ENCODE measurements at places on chromosomes 13 and 19. TPM values are rescaled to one million over a fixed set of nuclear protein-coding genes. Genes with fewer than 3 reads are reported as not detected.

GRCh38 chr19:49701271-49701786 lies 10.4 kb downstream of the CPT1C start:
- DNase-seq, result no peak

DNA sequence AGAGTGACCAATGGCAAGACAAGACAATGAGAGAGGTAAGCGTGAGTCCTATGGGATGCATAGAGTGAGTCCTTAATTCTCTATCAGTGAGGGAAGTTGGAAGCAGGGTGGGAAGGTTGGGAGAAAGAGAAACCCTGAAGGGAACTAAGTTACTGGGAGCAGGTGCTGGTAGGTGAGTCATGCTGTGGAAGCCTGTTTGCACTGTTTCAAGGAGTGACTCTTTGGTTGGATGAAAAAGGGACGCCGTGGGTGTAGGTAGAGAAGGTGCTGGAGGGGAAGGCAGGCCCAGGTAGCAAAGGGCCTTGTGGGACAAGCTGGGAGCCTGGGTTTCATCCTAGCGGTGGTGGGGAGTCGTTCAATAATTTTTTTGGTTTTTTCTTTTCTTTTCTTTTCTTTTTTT lies 21.9 kb downstream of the IGFL1 start:
- no peak for DNase-seq

GRCh38 chr19:42374826-42375376 lies 15.2 kb downstream of the CNFN start:
- no peak for DNase-seq

DNA sequence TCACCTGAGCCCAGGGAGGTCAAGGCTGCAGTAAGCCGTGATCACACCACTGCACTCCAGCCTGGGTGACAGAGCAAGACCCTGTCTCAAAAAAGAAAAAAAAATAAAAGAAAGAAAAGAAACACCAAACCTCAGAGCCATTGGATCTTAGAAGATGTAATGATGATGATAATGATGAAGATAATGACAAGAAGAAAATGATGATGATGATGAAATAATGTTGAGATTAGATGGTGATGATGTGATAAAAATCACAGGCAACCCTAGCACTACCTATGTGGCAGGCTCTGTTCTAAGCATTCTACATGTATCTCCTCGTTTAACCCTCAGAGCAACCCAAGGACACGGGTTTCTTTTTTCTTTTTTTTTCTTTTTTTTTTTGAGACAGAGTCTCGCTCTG lies 20.1 kb upstream of the HNRNPUL1 start:
- DNase-seq, result no peak

DNA sequence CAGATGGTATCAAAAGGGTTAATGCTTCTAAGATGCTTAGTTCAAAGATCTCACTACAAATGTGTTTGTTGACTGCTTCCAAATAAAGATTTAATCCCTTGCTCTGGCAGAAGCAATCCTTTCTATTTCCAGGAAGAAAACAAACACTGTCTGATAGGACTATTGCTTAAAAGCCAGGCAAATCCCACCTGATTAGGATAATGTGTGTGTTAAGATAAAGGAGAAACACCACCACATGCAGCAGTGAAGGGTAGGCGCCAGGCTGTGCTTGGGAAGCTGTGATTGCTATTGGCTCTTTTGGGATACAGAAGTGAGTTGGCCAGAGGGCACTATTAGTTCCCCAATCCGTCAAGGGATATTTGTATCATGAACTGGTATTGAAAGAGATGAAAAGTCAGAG lies 62.8 kb upstream of the LRCH1 start:
- no peak for DNase-seq

GRCh38 chr19:6682607-6683128 lies 12.7 kb upstream of the TNFSF14 start:
- DNase-seq, result no peak

The ZNF98 gene
- not detected for polyA plus RNA-seq

DNA sequence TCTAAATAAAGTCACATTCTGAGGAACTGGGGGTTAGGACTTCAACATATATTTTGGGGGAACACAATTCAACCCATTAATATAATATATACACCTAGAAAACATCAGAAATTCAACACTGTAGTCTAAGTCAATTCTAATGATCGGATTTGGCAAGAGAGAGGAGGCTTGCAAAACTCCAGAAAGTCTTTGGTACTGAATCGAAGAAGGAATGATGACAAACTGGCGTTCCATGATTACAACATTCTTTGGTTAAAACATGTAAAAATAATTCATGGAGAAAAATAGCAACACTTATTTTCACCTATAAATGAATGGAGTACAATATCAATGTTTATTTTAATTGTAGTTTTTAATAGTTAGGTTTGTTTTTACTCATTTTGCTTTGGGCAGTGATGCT lies 62.4 kb downstream of the MBNL2 start:
- no peak for DNase-seq

DNA sequence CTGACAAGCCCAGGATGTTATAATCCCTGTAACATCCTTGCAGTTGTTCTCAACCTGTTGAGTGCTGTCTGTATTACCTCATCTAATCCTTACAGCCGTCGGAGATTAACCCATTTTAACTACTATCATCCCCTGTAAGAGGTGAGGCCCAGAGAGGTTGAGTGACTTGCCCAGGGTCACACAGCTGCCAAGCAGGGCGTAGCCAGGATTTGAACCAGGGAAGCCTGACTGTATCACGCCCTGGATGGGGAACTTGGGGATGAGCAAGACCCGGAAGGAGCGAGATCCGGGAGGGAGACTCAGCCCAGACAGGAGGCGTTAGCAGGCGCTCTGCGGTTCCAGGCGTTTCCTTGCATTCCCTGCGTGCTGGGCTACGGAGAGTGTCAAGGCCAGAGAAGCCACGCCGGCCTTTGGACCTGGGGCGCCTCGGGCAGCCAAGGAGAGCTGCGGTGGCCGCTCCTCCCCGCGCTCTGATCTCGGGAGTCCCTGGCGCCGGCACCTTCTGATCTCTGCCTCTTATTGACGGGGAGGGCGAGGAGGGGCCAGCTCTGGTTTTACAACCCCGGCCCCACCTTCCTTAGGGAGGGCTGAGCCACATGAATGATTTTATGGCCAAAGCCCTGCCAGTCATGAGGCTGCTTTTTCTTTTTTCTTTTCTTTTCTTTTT lies 6.2 kb downstream of the SULT2B1 start:
- DNase-seq, result no peak

The BRCA2 gene
- 1.3 TPM for polyA plus RNA-seq

DNA sequence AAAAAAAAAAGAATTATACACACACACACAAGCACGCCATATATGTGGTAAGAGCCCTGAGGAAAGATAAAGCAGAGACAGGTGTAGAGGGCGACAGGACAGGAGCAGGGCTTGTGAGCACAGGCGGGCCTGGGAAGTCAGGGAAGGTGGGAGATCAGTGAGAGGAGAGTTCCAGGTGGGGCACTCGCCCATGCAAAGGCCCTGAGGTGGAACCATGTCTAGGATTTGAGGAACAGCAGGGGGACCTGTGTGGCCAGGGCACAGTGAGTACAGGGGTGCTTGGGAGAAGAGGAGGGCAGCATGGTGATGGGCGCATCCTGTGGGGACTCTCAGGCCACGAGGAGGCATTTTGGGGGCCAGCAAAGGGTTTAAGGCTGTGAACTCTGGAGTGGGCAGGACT lies 32.5 kb upstream of the NCCRP1 start:
- no peak for DNase-seq

GRCh38 chr13:25247360-25247759 lies 39.9 kb downstream of the MTMR6 start:
- no peak for DNase-seq

The PTPRH gene
- polyA plus RNA-seq, result not detected

GRCh38 chr19:18645035-18645511 lies 8.2 kb downstream of the KLHL26 start:
- DNase-seq, result no peak

- no peak for DNase-seq
Observed at GRCh38 chr13:92232871-92233270, 834.5 kb downstream of the GPC5 start.

DNA sequence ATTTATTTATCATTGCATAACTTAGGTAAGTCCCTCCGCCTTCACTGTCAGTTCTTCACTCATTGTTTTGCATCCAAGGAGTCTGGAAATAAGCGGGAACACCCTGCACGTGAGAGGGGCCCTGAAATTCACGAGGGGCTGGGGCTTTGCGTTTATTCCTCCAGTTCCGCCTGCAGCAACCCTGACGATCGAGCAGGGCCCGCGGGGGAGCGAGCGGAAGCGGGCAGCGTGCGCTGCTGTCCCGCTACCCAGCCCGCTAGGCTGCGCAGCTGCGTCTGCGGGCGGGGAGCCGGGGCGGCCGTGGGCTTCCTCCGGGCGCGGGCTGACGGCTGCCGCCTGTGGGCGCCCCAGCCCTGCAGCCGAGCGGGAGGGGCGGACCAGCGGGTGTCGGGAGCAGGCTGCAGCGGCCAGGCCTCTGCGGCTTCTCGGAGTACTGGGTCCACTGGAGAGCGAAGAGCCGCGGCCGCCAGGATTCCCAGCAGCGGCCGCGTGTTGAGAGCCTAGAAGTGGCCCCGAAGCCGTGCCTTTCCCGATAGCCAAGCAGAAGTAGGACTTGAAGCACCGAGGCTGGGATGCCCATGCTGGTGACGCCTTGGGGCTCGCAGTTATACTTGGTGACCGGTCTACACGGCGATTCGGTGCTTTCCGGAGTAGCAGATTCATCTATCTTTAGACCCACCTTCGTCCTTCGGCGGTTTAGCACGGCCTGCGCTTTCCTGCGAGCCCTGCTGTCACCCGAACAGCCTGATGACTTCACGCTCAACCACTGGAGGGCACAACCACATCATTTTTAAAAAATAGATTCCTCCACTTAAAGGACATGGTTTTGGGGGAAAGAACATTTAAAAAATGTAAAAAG lies 32.9 kb upstream of the SACS start:
- DNase-seq, result peak; percentile 83

The CATSPERD gene
- polyA plus RNA-seq, result 0.17 TPM

The ZC3H4 gene
- polyA plus RNA-seq, result 0.84 TPM

GRCh38 chr13:101474419-101474957 lies 22.0 kb downstream of the ITGBL1 start:
- DNase-seq, result no peak

- DNase-seq, result no peak
Observed at GRCh38 chr13:29497137-29497654, 98.3 kb downstream of the SLC7A1 start.

The ZNF823 gene
- polyA plus RNA-seq, result 1.9 TPM

GRCh38 chr13:81184556-81185265 lies 843.8 kb upstream of the SPRY2 start:
- DNase-seq, result no peak

DNA sequence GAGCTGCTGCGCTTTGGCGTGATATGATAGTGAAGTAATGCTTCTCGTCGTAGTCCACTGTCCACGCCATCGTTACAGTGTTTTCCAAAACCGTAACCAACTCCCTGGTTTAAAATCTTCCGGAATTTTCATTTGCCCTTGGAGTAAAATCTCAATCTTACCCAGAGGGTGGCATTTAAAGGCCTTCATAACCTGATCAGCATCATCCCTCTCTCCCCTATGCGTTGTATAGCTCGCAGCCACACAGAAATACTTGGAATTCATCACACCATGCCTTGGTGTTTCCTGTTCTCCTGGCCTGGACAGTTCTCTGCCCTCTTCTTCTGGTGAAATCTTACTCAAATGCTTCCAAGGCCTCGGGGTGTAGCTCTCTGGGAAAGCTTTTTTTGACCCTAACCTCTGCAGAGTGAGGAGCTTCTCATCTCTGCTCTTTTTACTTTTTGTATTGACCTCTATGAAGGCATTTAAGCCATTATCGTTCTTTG lies 839 bp downstream of the MPHOSPH8 start:
- no peak for DNase-seq

- DNase-seq, result no peak
Observed at GRCh38 chr13:110552767-110553166, 8.8 kb downstream of the RAB20 start.

DNA sequence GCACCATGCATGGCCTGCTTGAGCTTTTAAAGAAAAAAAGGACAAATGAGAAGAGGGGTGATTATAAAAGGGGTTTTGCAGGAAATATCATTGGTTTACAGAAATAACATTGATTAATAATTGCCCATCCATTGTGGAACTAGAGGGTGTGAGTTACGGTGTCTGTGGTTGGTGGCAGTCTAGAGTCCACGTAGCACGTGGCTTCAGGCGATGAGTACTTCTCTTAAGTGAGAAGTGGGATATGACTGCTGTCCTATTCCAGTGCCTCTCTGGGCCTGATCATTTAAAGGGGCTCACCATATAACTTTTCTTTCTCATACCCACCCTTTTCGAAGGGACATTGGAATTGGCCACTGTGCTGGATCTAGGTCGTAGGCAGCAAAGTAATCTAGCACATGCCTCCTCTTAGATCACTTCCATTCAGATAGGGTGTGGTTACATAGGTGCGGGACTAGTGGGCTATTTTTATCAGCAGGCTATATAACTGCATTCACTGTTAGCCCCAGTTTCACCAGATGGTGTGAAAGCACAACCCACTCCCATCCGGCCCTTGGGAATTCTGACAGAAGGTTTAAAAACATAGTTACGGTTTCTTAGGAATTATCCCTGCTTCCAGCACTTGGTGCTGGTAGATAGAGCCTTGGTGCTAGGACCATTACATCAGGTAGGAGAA lies 19.9 kb downstream of the PPP5C start:
- DNase-seq, result no peak

DNA sequence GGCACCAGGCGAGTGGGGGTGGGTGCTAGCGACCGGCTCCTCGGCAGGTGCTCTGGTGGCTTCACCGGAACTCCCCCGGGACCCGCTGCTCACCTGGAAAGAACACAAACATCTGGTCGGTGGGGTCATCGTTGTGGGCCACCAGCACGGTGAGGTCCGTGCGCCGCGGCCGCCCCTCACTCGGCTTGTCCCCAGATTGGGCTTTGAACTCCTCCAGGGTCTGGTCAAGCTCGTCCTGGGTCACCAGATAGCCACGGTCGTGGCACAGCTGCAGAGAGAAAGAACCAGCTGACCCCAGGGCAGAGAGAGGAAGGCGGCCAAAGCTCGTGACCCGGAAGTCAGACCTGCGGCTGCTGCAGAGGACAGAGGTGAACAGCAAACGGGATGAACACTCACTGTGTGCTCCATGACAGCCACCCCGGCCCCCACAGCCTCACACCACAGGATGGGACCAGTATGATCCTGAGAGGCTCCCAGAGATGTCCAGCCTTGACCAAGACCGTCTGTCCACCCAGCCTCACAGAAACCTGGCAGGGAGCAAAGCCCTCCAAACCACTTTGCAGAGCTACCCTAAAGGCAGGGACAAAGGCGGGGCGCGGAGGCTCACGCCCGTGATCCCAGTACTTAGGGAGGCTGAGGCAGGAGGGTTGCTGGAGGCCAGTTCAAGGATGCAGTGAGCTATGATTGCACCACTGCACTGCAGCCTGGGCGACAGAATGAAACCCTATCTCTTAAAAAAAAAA lies 1.2 kb downstream of the POLR2E start:
- no peak for DNase-seq

The SPRY2 gene
- not detected for polyA plus RNA-seq

DNA sequence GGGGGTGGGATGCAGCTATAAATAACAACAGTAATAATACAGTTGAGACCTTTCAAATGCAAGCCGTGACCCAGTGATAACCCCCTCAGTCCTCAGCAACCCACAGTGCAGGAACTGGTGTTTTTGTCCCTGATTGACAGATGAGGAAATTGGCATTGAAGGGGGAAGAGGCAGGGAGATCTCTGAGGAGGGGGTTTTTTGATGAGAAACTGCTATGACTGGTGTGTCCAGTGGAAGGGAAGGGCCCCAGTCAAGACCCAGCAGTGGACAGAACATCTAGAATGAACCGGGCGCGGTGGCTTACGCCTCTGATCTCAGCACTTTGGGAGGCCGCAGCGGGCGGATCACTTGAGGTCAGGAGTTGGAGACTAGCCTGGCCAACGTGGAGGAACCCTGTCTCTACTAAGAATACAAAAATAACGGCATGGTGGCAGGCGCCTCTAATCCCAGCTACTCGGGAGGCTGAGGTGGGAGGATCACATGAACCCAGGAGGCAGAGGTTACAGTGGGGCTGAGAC lies 1.9 kb downstream of the MAP1S start:
- no peak for DNase-seq

The QPCTL gene
- polyA plus RNA-seq, result 0.62 TPM
